Right forelimb (tissue), 1 donor: ENCODE measurements at places on chromosomes 3 and 15.

- no peak for DNase-seq
These were observed 90.7 kb downstream of the KLHL25 start for GRCh38 chr15:85704066-85704465.

DNA sequence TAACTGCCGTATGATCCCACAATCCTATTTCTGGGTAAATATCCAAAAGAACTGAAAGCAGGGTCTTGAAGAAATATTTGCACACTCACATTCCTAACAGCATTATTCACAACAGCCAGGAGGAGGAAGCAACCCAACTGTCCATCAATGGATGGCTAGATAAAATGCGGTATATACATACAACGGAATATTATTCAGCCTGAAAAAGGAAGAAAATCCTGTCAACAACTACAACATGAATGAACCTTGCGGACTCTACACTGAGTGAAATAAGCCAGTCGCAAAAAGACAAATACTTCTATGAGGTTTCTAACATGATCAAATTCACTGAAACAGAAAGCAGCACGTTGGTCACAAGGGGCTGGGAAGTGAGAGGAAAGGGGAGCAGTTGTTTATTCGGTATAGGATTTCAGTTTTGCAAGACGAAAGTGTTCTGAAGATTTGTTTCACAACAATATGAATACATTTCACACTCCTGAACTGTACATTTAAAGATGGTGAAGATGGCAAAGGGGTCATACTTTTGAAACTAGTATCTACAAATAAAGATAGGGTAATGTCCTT is 6.2 kb downstream of the DLG1 start:
- DNase-seq = no peak

GRCh38 chr3:131349946-131350347 is 31.6 kb upstream of the NUDT16 start:
- DNase-seq = no peak

GRCh38 chr3:29100292-29100691 is 180.6 kb upstream of the RBMS3 start:
- no peak for DNase-seq

DNA sequence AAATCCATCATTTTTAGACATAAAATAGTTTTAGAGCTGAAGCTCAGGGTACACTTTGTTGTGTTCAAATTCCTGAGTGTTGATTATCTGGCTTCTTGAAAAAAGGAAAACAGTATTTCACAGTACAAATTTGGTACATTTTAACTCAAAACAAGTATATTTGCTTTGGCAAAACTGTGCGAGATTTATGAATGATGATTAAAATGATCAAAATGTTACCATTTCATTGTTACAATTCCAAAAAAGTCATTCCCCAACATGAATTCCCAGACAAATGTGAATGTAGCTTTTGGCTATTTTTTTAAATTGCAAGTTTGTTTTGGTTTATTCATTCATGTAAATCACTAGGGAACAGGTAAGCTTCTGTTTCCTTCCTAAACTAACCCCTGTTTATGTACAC is 347.4 kb upstream of the DCBLD2 start:
- no peak for DNase-seq

GRCh38 chr15:95816591-95816990 is 513.9 kb upstream of the NR2F2 start:
- no peak for DNase-seq

DNA sequence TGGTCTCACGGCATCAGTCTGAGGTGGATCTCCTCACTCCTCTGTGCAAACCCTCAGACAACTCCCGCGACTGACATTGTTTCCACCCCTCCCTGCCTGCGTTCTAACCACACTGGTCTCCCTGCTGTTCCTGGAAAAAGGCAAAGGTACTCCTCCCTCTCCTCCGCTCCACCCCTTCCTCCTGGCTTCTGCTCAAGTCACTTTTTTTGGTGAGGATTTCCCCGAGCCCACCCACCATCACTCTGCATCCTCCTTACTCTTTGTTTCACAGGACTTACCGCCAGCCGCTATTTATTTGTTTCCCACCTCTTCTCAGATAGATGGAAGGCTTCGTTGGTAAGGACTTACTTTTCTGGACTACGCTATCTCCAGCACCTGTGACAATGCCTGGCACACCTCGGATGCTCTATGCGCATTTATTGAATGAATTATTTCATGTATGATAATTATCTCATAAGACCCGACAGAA is 25.6 kb downstream of the PRR23E start:
- DNase-seq = no peak

DNA sequence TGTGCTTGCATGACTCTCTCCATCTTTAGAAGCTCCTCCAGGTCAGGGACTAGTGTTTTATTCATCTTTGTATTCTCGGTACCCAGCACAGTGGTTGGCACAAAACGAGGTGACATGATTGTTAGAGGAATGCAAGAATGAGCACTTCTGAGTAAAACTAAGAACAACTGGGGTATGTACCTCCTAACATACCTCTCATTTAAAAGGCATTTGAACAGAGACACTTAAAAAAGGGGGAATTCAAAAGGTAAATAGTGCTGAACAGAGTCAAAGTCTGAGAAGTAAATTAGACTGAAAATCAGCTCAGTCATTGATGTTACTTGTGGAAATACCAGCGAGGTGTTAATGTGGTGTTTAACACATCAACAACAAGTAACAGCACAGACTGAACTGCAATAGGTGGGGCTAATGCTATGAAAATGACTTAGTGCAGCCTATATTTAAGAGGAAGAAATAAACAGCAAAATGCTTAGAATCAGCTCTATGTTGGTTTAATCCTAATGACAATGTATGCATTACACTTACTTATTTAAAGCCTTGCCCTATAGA is 102.4 kb downstream of the TMCO5A start:
- DNase-seq = no peak

DNA sequence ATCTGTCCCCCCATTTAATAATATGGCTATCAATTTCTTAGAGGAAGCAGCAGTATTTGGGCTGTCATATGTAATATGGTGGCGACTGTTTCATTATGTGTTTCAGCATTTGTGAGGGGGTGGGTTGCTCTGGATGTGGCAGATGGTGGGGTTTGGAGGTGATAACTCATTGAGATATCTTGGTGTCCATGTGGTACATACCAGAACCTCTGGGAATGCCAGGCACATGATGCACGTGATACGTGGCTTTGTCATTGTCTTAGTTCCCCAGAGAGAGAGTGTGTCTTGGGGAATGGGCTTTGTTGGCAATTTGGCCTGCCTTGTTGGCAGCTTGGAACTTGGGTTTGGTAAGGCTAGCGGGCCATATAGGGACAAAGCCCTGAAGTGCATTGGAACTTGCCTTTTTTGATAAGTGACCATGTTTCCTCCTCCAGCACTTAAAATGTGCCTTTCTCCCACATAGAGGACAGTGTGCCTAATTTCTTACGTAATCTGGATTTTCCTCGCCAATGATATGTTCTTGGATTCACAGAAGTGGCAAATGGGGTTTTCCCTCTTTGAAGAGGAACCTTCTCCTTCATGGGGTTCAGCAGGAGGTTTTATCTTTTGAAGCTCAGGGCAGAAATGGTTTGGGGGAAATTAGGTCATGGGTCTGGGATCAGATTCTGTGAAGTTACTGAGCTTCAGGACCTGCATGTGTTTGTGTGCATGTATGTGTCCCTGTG is 79.5 kb downstream of the DNASE1L3 start:
- DNase-seq = no peak

DNA sequence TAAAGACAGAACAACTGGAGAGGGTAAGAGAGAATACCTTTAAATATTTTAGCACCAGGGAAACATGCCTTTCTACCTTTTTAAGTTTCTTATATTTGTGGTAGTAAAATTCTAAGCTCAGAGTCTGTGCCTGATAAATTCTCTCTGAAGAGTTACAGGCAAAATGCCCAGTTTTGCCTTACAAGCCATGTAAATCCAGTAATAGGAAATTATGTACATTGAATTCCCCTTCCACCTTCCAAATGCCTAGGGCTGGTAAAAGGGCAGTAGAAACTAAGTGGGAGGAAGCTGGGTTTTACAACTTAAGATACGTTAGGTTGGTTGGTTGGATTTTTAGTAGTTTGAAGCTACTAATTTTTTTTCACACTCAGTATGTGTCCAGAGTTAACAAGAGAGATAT is 43.1 kb upstream of the TP63 start:
- no peak for DNase-seq

- no peak for DNase-seq
These were observed 14.8 kb downstream of the DOCK3 start for GRCh38 chr3:50689558-50689957.

GRCh38 chr3:15905041-15905440 is 107.3 kb upstream of the ANKRD28 start:
- no peak for DNase-seq

DNA sequence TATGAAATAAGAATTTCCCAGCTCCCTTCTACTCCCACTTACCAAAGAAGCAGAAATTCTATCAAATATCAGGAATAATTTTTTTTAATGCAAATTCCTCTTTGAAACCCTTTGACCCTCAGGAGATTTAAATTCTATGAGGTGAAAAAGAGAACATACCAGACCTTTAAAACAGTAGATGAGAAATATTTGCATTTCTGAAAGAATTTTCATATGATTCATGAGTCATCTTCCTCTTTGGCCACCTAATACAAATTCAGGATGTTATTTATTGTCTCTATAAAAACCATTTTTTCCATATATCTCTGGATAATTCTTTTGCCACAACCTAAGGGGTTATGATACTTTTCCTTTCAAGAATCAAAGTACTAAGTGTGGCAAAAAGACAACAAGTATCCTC is 67.3 kb upstream of the ST3GAL6 start:
- no peak for DNase-seq

- no peak for DNase-seq
These were observed 22.6 kb downstream of the GOLM2 start for GRCh38 chr15:44311136-44311535.

DNA sequence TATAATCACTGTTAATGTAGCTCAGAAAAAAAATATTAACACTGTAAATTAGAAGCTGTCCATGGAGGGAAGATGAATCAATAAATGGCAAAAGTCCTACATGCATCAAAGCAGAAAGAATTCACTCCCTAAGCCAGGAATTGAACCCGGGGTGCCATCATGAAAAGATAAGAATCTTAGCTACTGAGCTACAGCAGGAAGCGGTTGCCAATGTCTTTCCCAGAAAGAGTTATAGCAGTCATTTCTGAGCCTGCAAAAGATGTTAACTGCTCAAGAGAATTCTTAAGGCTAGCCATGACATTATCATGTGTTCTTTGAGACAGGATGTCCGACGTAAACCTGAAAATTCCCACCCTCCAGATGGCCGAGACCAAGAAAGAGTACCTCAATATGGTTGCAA is 47.4 kb upstream of the MKRN3 start:
- DNase-seq = no peak

- DNase-seq = no peak
These were observed 2.7 kb upstream of the NR2E3 start for GRCh38 chr15:71807691-71808091.

- no peak for DNase-seq
These were observed 165.1 kb upstream of the GOLIM4 start for GRCh38 chr3:168260859-168261258.

- no peak for DNase-seq
These were observed 23.8 kb upstream of the ANXA2 start for GRCh38 chr15:60421544-60421943.

DNA sequence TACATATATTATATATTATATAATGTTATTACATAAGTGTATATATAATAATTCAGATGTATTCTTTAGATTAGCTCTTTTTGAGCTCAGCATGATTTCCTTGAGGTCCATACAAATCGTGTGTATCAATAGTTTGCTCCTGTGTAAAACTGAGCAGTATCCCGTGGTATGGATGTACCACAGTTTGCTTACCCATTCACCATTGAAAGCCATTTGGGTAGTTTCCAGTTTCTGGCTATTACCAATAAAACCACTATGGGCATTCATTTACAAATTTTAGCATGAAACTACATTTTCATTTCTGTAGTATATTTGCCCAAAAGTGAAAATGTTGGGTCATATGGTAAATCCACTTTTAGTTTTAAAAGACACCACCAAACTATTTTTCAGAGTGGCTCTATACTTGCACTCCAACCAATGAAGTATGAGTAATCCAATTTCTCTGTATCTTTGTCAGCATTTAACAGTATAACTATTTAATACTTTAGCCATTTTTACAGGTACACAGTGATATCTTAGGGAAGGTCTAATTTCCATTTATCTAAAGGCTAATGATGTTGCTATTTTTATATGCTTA is 1361.4 kb upstream of the GBE1 start:
- DNase-seq = no peak
